ENCODE measurements at places on chromosomes 11 and 22. TPM values are rescaled to one million over a fixed set of nuclear protein-coding genes. Genes with fewer than 3 reads are reported as not detected.

Gene CSNK1E
- 246 TPM for total RNA-seq

- no peak for DNase-seq
Observed at GRCh38 chr11:28481616-28482480, 373.7 kb downstream of the METTL15 start.

- DNase-seq = no peak
Observed at GRCh38 chr11:83725269-83725560, 439.0 kb upstream of the CCDC90B start.

GRCh38 chr22:44348971-44349560, 36.3 kb upstream of the SHISAL1 start:
- DNase-seq = no peak

GRCh38 chr11:94740083-94741021, 27.8 kb upstream of the AMOTL1 start:
- DNase-seq = no peak

DNA sequence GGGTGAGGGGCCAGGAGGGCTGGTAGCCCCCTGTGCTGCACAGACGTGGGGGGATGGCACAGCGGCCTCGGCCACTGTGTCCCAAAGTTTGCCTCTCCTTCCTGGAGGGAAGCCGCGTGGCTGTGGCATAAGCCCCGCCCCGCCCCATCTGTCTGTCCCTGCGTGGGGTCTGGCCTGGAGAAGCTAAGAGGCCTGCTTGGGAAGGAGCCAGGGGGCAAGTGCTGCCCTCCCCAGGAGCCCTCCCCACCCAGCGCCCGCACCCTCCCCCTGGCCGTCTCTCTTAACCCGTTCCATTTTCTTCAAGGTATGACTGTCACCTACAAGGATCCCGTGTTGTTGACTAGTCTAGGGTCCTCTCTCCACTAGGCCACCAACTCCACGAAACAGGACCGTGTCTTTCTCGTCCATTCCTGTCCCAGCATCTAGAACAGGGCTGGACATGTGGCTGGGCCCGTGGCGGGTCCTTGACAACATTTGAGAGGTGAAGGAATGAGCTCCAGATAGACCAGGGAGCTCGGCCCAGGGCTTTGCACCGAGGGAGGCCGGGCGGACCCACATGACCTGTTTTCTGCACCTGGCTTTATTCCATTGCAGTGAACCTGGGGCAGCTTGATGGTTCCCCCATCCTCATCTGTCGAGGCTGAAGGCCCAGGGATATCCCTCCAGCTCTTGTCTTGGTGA, 428.0 kb downstream of the TBC1D22A start:
- DNase-seq = no peak

DNA sequence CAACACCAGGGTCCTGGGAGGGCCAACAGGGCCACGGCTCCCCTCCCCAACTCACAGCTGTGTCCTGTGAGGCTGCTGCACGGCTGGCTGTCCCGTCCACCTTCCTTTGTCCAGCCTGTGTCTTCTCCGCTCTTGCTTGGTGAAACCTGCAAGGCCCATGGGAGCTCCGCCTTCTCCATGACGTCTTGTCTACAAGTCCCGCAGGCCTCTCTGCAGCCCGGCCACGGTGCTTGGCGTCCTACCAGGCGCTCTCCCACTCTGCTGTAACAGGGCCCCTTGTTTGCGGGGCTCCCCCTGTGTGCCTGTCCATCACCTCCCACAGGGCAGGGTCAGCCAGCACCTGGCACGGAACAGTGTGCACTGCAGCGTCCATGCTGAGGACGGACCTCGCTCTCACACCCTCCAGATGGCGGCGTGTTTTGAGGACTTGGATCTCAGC, 866.8 kb downstream of the TBC1D22A start:
- no peak for DNase-seq

DNA sequence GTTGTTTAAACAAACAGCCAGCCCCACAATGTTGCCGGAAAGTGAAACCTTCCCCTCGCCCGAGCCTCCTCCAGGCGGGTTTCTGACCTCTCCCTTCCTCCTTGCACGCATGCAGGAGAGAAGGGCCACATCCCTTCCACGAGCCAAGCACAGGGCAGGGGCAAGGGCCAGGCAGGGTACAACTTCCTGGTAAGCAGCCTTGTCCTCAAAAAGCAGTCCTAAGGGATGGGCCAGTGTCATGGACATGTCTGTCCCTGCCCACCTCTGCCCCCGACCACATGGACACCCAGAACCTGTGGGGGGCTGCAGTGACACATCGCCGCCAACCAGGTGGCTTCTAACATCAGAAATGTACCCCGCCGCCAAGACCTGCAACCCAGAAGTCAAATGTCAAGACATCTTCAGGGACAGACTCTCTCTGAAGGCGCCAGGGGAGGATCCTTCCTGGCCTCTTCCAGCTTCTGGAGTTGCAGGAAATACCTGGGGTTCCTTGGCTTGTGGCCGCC, 145.3 kb downstream of the CRYBB2 start:
- no peak for DNase-seq

GRCh38 chr22:24244144-24244787, 616 bp downstream of the GGT5 start:
- DNase-seq = no peak

- no peak for DNase-seq
Observed at GRCh38 chr22:40199223-40199622, 21.5 kb downstream of the TNRC6B start.

GRCh38 chr22:17916226-17916889, 108.0 kb downstream of the MICAL3 start:
- no peak for DNase-seq

- no peak for DNase-seq
Observed at GRCh38 chr11:119886667-119887230, 157.7 kb upstream of the NECTIN1 start.
